LHCN-M2 (cell line): ENCODE measurements at places on chromosomes 1 and 21. TPM values are rescaled to one million over a fixed set of nuclear protein-coding genes. Genes with fewer than 3 reads are reported as not detected.
A peak's percentile ranks its signal among the peaks of the same experiment; 100 is the strongest.

DNA sequence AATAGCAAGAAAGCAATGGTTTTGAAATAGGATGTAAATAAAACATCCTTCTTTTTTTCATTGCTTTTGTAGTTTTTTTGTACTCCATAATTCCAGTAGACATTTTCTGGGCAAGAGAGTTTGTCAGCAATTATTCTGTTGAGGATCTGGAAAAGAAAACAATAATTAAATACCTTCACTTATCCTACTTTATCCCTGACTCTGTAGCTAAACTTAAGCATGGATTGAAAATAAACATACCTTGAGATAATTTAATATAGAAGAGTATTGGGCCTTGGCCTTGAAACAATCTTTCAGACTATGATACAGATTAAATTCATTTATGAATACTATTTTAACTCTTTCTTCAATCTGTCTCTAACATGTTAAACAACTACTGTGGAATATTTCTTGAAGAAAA is 321.2 kb downstream of the CHRM3 start:
- DNase-seq: no peak

KIAA0040 gene
- not detected in 2 replicates for total RNA-seq

GRCh38 chr1:103180660-103181059 is 72.3 kb upstream of the COL11A1 start:
- DNase-seq: peak; percentile 89

DRAXIN gene
- under 0.01 and 0.13 TPM in 2 replicates for total RNA-seq

DNA sequence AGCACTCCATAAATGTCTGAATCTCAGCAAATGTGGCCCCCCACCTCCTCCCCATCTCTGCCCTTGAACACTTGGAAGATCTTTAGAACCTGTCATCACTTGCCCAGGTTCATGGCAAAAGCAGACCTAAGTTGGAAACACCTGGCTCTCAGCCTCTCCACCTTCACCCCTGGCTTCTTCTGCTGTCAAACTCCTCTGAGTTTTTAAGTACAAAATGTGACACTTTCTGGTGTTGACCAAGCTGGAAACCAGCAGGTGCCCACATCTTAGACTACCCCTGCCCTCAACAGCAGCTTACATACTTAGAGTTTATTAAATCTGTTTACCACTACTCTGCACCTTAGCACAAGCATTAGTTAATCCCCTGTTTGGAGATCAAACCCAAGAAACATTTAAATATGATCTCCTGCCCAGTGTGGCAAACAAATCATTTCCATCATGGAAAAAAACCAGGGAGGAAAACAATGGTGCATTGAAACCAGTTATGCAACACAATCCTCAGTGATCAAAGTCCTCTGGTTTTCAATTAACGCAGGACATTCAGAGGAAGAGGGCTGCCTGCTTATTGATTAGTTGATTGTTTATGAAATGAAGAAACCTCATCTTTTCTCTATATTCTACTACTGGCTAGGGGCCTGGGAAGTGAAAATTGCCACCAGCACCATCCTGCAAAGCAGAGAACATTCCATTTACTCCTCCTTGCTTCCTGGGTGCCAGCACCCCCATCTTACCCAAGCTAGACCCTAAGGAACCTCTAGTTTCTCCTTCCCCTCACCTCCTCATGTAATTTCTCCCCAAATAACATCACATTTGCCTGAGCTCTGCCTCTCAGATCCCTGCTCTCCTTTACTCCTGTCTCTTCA is 139.4 kb upstream of the RAB4A start:
- no peak for DNase-seq

- DNase-seq: no peak
These were observed 41.8 kb downstream of the RUNX3 start for GRCh38 chr1:24888061-24888970.

DNA sequence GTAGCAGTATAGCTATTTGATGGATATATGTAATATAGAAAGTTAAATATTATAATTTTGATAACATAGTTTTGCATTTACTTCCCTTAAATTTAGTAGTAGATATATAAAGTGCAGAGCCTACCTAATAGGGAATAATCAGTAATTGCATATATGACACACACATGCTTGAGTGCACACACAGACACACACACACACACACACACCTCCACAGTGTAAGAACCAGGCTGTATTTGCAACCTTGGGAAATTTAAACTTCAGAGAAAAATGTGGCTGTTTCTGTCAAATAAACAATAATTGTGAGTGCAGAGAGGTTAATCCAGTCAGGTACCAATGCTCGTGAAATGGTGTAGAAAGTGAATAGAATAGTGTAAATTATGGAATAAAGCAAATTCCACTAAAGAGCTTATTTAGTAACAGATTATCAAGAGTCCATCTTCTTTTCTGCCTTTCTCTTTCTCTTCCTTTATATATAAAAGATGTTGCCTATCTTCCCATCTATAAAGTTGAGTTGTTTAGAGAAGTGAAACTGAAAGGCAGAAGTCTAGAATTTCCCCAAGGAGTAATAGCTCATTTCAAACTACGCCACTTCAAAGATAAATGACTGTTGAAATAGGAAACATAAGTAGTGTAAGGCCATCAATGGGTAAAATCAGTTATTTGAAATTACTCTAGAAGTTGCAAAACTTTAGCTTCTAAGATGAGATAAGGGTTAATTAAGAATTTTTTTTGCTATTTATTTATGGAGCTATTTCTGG is 273.7 kb downstream of the SRGAP2C start:
- no peak for DNase-seq

DNA sequence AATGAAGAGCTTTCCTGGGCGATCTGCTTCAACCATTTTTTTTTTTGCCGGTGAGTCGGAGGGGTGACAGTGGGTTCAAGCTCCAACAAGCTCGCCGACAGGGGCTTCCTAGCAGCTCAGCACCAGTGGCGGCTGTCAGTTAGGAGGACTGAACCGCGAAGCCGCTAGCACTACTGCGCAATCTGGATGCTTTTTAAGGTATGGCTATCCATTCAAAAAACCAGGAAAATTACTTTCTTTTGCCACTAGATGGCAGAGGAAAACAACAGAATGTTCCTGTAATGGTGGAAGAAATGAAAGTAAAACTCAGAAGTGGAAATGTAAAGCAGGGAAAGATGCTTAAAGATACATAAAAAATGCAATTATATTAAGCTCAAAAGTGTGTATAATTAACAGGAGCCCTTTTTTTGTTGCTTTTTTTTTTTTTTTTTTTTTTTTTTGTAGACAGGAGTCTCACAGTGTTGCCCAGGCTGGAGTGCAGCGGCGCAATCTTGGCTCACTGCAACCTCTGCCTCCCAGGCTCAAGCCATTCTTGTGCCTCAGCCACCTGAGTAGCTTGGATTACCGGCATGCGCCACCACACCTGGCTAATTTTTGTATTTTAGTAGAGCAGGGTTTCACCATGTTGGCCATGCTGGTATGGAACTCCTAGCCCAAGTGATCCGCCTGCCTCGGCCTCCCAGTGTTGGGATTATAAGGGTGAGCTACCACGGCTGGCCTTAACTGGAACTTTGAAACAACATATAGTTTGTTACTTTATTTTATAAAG is 8.5 kb downstream of the KYAT3 start:
- peak; percentile 60 for DNase-seq

DPT gene
- not detected in 2 replicates for total RNA-seq

PSEN2 gene
- 24.2 and 28.0 TPM in 2 replicates for total RNA-seq

DNA sequence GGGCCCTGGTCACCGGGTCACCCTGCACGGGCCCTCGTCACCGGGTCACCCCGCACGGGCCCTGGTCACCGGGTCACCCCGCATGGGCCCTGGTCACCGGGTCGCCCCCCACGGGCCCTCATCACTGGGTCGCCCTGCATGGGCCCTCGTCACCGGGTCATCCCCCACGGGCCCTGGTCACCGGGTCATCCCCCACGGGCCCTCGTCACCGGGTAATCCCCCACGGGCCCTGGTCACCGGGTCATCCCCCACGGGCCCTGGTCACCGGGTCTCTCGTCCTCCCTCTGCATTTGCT is 77.6 kb downstream of the RIPK4 start:
- no peak for DNase-seq

NEK2 gene
- 54.4 and 54.9 TPM in 2 replicates for total RNA-seq

DNA sequence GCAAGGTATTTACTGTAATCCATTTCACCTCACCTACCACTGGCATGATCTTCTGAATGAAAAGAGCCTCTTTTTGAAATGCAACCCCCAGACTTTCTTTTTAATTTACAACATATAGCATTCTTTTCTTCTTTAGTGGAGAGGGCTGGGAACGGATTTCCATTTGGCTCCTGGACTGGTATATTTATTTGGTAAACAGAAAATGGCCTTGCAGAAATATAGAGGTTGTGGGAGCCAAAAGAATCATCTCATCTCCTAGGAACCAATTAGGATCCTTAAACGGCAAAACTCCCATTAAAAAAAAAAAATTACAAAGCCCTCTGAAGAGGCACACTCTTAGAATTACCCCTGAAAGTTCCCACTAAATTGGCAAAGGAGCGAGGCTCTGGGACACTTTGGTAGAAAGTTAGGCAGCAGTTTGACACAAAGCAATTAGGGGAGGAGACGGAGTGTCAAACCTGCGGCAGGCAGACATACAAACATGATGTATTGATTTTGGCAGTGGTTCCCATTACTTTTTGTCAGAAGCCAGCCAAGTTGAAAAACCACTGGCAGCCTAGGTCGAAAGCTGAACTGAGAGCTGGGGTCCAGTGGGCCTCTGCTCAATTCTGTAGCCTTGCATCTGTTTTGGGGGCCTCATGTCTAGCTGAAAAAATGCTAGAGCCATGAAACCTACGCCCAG is 135.1 kb upstream of the MAGI3 start:
- no peak for DNase-seq

GRCh38 chr1:194807530-194808220 is 1621.3 kb upstream of the B3GALT2 start:
- no peak for DNase-seq

- DNase-seq: peak; percentile 64
These were observed 33.5 kb upstream of the C1orf53 start for GRCh38 chr1:197868751-197869489.

PGBD2 gene
- 4.7 and 6.3 TPM in 2 replicates for total RNA-seq

GRCh38 chr1:231075020-231075419 is 35.0 kb upstream of the FAM89A start:
- DNase-seq: no peak

DNA sequence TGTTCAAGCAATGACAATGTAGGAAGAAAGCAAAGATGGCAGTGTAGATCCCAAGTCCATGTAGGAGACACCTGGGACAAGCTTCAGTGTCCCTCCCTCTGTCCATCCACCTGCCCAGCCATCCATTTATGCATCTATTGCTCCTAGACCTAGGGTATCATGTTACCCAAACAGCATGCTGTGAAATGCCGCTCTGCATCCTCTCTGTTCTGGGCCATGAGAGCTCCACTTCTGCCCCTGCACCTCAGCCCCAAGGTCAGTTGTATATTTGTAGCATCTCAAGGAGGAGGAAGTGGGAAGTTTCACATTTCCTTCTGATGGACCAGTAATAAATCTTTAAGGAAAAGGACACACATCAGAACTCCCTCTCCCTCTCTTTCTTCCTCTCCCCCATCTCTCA is 27.9 kb upstream of the TSPEAR start:
- DNase-seq: no peak

DNA sequence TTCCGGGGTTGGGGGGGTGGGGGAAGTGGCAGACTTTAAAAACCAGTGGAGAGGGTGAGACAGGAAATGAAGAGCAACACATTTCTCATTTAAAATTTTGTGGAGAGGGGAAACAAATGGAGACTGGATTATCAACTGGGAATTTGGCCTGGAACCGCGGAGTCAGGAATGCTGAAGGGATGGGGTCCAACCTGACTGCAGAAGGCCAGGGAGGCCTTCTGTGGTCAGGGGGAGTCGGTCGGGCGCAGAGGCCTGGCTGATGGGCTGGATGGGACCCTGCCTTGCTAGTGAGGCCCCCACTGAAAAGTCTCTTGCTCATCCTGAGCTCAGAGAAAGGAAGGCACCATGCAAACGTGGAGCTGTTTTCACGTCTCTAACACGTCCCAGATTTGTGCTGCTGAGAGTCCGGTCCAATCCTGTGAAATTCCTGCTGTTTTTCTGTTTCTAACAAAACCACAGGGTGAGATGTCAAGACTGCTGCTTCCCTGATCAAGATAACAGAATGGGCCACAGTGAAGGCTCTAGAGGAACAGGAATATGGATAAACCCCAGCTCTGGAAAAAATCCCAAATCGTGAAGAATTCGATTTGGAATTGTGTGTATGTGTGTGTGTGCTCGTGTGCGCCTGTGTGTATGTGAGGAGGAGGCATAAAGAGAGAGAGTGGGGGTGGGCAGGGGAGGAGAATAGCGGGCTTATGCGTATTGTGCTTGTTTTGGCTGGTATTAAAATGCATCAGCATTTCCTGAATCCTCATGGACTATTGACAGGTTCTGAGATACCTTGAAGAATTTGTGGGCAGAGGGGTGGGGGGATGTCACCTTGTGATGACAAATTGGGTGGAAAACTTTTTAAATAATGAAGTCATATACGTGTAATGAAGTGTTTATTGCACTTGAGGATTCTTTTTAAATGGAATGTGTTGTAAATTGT is 117.4 kb downstream of the NGF start:
- DNase-seq: no peak

DNA sequence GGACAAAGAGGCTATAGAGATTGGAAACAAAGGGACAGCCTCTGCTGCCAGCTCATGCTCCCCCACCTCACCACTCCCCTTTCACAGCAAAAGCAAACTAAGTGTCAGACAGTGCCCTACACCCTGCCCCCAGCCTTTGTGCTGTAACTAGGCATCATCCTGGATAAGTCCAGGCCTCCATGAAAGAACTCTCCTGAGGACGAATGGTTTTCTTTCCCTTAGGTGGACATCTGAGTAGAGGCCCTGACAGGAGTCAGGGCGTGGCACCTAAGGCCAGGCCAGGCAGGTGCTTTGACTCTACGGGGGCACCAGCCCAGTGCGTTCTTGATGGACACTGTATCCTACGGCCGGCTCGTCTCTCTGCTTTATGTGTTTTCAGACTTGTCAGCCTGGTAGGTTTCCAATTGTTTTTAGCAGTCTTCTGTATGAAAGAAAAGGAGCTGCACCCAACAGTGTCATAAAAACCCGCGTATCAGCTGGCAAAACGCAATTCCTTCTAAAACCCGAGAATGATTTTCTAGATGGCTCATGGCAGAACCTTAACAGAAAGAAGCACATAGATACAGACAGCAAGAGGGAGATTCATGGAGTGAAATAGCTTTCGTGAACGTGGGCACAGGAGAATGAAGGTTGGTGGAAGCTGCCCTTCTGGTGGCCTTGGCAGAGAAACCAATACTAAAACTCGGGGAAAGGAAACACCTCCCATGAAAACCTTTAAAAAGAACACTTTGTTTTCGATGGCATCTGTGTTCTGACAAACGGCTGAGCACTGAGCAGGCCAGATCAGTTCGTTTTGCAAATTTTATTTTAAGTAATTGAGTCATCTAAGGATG is 51.7 kb upstream of the AJAP1 start:
- DNase-seq: no peak
